ENCODE measurements at places on chromosomes 5 and 9.

- no peak for DNase-seq
Measured at GRCh38 chr5:112614285-112614684, 123.4 kb upstream of the APC start.

DNA sequence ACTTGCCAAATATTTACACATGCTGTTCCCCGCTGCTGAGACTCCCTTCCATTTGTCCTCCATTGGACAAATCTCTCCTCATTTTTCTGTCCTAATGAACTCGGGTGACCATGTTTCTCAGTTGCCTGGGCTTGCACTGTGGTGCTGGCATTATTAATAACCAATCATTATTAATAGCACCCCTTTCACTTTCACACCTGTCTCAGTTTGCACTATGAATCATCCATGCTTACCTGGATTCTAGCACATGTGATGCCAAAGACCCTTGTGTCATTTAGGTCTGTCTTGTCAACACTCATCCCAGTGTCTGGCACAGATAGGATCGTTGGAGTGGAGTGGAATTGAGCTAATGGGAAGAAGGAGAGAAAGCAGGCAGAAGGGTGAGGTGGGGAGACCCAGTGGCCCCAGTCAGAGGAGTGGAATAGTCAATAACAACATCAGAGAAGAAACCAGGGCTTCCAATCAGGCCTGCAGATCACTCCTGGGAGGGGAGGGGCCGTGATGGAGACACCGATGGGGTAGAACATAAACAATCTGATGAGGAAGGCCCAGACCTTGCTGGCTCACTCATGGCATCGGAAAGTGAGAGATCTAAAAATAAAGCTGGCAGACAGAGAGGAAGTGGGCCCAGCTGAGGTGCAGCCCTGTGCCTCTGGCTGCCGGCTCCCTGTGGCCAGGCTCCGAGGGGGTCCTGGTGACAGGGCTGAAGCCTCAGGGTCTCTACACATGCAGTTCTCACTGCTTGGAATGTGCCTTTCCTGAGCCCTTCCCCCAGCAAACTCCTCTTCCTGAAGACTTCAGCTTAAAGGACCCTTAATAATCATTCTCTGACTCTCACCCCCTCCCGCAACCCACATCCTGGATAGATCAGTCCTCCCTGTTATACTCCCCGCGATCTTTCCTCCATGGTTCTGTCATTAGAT is 33.5 kb upstream of the CRB2 start:
- DNase-seq: peak; percentile 24

DNA sequence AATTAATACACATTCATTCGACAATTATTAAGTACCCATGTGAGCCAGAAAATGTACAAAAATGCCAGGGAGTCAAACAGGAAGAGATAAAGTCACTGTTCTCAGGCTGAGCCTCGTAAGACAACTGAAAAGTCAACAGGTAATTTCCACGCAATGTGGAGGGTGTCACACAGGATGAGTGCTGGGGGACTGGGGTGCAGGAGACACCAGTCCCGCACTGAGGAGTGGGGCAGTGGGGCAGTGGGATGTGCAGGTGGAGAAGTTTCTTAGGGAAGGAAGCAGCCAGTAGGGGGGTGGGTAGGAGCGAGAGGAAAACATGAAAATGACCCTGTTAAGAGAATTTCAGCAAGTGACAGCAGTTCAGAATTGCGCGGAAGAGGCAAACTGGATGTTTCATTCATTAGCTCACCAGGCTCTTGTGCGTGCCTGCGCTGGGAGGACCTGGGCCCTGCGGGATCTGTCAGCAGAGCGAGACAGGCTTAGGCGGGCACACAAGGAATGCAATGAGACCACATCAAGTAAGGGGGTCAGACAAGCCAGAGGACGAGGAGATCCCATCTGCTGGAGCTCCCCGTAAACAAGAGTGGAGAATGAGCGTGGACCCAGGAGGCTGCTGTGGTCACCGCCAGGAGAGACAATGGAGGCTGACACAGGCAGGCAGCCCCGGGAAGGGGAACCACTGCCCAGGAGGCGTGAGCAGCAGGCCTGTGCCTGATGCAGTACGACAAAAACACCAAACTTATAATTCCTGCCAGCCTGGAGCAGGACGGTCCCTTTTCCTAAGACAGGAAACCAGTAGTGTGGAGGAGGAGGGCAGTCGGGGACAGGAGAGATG is 21.0 kb downstream of the CAMSAP1 start:
- DNase-seq: no peak

DNA sequence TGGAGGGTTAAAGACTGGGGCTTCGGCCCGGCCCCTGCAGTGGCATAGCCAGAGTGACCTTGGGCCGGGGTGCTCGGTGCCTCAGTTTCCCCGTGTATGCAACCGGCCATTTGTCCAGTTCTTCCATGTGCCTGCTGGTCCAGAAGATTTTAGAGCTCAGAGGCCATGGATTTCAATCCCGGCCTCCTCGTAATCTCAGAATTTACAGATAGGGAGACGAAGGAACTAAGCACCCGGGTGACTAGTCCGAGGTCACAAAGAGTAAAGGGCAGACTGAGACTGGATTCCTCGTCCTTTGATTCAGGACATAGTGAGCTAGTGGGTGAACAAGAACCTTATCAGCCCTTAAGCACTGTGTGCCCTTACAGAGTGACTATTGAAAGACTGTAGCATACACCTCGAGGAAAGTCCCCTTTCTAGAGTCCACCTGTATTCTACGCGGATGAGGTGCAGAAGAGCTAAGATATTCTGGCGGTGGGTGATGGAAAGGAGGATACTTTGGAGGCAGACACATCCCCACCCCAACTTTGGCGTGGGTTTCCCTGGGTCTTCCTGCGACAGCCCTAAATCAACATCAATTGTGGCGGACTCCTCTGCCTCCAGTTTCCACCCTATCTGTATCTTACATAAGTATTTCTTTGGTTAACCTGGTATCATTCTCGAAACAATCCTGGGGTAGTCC is 597 bp downstream of the SLC31A1 start:
- DNase-seq: no peak

DNA sequence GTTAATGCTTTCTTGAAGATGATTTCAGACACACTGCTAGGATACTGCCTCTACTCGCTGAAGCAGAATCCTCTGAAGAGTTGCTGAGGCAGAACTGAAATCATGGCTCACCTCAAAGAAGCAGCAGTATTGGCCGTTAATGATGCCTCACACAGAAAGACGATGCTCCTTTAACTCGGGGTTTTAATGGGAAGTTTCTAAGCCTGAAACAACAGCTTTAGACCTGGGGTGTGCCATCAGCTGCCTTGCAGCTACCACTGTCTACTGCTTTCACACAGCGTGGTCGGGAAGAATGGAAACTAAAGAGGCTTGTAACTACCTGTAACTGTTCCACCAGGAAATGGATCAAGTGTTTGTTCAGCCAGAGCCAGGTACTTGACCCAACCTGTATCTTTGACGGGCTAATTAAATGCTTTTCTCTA is at the start of gene CTXN3:
TSS of gene CTXN3 (plus strand) at position 65 of the 422 bp plus-strand sequence. CDS start 8,440 bp downstream, outside the sequence.
- DNase-seq: no peak

GRCh38 chr9:110626101-110626829 is 42.3 kb upstream of the MUSK start:
- DNase-seq: no peak

GRCh38 chr9:110316261-110317075 is 21.2 kb downstream of the TXNDC8 start:
- no peak for DNase-seq

DNA sequence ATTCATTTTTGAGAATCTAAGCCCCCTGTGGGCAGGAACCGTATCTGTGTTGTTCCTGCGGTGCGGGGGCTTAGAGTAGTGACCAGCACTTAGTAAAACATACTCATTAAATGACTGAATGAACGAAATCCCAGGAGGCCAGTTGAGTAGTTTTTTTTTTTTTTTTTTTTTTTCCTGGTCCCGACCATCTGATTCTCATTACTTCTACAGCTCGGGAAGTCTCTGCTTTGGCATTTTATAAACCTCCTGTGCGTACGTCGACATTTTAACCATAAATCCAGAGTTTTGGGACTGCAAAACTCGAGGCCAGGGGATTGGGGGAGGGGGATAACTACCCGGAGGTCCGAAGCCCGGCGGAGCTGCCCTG is 31.5 kb upstream of the SPRY4 start:
- DNase-seq: no peak

DNA sequence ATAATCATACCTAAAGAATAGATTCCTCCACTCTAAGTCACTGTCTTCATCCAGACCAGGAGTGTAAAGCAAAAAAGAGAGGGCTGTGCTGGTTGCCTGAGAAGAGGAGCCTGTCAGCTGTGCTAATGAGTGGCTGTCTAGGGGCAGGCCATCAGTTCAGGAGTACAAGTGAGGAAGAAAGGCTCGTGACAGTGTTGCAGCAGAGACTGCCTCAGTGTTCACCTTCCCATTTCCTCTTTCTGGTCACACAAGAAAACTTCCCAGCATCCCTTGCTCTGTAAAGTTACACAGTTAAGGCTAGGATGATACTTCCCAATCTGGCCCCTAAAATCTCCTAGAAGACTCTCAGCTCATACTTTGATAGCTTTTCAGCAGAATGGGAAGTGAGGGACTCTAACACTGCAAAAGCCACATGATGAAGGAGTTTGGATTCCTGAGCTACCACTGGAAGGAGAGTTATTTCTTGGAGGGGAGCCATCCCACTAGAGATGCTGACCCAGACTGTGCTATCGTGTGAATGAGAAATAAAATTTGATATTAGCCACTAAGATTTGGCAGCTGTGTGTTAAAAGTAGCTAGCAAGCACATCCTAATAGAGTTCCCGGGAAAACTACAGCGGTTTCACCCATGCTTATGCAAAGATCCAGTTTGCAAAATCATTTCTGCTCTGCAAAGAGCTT is 67.1 kb downstream of the ADAMTS12 start:
- DNase-seq: no peak

- DNase-seq: peak; percentile 9
Measured at GRCh38 chr5:75668977-75669689, 48.1 kb downstream of the POC5 start.

- DNase-seq: no peak
Measured at GRCh38 chr9:92974161-92974661, 26.9 kb downstream of the FGD3 start.

DNA sequence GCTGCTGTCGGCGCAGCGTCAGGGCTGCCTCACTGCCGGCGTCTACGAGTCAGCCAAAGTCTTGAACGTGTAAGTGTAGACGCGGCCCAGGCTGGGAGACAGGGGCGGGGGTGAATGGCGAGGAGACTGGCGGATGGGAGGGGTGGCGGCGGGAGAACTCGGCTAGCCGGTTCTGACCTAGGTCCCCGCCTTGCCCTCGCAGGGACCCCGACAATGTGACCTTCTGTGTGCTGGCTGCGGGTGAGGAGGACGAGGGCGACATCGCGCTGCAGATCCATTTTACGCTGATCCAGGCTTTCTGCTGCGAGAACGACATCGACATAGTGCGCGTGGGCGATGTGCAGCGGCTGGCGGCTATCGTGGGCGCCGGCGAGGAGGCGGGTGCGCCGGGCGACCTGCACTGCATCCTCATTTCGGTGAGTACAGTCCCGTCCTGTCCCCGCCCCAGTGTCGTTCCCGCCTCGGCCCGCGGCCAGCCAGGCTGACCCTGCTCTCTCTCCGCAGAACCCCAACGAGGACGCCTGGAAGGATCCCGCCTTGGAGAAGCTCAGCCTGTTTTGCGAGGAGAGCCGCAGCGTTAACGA is 745 bp downstream of the GADD45G start:
- DNase-seq: peak; percentile 55

GRCh38 chr5:98111686-98112085 is 661.8 kb upstream of the RGMB start:
- DNase-seq: no peak

GRCh38 chr5:54637654-54638053 is 120.1 kb downstream of the SNX18 start:
- DNase-seq: no peak

DNA sequence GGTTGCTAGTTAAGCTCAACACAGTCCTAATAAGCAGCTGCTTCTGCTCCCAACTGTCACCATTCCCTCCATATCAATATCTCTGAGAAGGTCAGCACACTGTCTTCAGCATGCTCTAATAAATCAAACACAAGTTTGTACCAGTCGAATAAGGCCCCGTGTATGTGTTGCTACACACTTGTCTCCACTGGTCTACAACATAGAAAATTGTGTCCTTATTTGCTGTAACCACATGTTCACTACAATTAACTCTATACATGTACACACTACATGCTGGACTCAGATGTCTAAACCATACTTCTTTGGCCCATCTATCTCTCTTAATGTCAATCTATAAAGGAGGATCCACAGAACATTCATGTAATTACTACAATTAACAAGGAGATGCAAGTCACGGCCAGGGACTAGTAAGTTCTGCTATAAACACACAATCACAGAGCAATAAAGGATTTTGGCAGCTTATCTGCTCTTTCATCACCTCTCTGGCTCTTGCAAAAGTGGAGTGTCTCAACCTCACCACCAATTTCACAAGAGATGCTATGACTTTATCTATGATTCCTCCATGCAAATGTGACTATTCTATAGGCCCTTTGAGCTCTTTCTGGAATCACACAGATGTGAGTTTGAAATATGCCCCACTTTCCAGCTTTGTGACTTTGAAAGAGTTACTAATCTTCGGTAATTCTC is 143.9 kb downstream of the SEMA5A start:
- no peak for DNase-seq

DNA sequence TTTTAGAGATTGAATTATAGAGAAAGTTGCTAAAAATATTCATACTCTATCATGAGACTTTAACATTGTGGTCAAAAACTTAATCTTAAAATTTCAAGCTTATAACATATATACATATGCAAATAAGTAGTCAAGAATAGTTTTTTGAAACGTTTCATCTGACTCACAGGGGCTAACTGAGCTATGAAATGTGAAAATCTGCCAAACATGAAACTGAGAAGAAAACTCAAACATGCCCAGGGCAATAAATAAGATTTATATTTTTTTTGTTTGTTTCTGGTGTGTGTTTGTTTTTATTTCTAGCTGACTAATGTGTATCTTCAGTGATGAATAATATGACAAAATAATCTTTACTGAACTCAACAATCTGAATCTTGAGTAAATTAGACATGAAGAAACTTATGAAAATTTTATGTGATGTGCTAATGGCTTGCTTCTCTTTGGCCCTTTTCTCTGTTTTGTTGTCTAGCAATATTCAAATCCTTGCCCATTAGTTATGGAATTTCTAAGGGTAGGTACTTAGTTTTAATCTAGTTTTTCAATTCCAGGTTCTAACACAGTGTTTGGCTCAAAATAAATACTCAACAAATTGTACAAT is 99.9 kb downstream of the FAM174A start:
- DNase-seq: no peak

DNA sequence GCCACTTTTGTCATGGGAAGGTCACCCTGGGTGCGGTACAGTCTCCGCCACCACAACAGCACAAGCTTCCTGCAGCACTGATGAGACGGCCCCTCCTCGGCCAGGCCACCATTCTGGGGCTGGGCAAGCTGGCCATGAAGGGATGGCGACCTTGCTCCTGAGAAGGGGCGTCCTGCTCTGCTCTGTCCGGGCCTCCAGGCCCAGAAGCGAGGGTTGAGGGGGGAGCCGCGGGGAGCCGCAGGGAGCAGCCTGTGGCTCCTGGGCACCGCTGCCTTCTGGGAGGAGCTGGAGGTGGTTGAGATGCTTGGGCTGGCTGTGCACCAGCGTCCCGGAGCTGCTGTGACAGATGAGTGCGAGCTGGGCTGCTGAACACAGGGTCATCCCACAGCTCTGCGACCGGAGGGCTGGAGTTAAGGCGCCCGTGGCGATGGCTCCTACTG is 84.3 kb upstream of the RAPGEF1 start:
- no peak for DNase-seq
